ENCODE measurements at places on chromosomes 12 and 14.

GRCh38 chr14:52845081-52845480 lies 53.7 kb upstream of the GNPNAT1 start:
- no peak for DNase-seq

- DNase-seq = no peak
Observed at GRCh38 chr12:103799504-103799856, 41.6 kb downstream of the NT5DC3 start.

DNA sequence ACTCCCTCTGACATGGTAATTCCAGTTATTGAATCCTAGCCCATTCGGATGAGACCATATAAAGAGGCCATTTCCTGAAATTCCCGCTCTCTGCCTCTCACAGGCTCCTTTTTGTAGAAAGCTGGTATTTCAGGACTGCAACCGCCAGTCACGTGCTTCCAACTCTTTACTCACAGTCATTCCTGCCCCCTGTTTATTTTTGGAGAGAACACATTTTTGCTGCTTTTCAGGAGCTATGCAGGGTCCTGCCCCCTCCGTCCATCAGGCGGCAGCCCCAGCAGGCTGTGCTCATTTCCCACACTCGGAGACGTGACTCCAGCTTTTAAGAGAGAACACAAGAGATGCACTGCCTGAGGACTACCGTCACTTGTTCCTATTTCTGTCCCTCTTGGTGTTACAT lies 26.8 kb downstream of the IFT43 start:
- no peak for DNase-seq

GRCh38 chr12:32854097-32854496 lies 42.5 kb downstream of the PKP2 start:
- DNase-seq = no peak

DNA sequence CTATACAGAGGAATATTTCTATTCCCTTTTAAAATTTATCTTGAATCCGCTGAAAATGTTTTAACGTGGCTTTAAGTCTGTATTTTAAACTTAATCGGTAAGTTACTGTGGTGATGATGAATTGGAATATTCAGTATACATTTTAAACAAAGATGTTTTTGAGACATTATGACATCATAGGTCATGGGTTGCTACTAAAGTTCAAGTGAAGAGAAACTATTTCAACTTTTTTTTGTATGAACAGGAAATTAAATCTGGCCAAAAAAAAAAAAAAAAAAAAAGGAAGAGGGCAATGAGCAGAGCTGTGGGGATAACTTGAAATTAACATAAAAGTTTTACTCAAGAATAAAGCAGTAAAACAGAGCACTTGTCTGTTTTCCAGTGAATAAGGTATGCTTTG lies 109.0 kb downstream of the PLEKHA5 start:
- DNase-seq = no peak

- no peak for DNase-seq
Observed at GRCh38 chr12:1382826-1383225, 211.6 kb downstream of the FBXL14 start.

- DNase-seq = no peak
Observed at GRCh38 chr12:47111392-47111778, 31.6 kb upstream of the AMIGO2 start.

- no peak for DNase-seq
Observed at GRCh38 chr14:51534610-51535011, 117.1 kb upstream of the FRMD6 start.

GRCh38 chr12:48414021-48414420 lies 58.3 kb upstream of the ANP32D start:
- DNase-seq = no peak

GRCh38 chr12:121579981-121580868 lies 598 bp downstream of the KDM2B start:
- peak; percentile 39 for DNase-seq

DNA sequence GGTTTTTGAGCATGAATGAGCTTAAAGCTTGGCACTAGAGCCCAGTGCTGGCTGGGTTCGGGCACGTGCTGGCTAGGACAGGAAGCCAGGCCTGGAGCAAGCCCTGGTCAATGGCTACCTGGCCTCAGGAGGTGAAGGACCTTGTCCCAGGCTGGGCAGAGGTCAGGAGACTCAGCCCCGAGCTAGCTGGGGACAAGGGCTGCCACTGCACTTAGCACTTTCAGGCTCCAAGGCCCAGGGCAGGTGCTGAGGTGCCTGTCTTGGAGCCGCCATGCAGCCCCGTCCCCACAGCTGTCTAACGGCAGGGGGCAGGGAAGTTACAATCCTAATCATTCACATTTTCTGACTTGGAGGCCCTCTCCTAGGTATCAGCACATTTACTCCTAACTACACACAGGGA lies 4.3 kb upstream of the AQP6 start:
- no peak for DNase-seq

All from stimulated activated CD8-positive, alpha-beta memory T cell treated with anti-CD3 and anti-CD28 coated beads, Interleukin-4, amount 100 ng/mL, for 4 hours (primary cell).